ENCODE measurements at places on chromosomes 11 and 22. TPM values are rescaled to one million over a fixed set of nuclear protein-coding genes. Genes with fewer than 3 reads are reported as not detected.

DNA sequence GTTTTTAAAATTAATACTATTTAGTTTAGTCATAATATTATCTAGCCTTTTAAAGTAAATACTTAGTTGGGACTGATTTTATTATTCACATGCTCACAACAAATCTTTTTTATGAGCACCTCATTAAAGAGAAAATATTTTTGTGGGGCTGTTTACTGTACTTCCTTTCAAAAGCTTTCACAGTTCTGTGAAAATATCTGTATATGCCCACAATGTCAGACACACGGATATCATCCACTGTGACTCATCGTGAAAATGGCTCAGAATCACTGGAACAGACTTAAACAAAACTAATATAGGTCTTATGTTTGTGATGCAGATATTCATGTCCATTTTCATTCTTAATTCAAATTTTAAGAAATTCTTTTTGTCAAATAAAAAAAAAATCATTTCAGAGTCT lies 305.2 kb downstream of the RAB38 start:
- no peak for DNase-seq

- DNase-seq = no peak
These were observed 8.3 kb downstream of the GRK3 start for GRCh38 chr22:25572708-25573171.

The OR51B2 gene
- not detected for polyA plus RNA-seq

GRCh38 chr22:38565441-38565840 lies 4.5 kb downstream of the DMC1 start:
- no peak for DNase-seq

GRCh38 chr11:33588056-33588455 lies 112.6 kb downstream of the C11orf91 start:
- DNase-seq = no peak

GRCh38 chr22:21949569-21949918 lies 3.1 kb downstream of the PPM1F start:
- DNase-seq = no peak

The ARHGAP8 gene
- not detected for polyA plus RNA-seq

The F2 gene
- polyA plus RNA-seq = not detected

DNA sequence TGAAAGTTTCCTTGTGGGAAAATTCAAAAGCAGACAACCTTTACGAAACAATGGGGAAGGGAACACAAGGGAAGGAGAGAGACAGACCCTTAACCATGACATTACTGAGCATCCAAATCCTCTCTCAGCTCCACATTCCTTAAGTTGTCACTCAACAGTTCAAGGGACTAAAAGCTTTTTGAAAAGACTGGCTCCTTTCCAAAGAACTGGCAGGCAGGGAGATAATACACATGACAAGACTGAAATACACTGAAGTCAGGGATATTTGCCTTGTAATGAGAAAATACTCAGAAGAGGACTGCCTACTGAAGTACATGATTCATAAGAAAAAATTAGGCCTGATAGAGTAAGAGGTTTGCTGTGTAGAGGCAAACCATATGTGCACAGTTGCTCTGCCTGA lies 69.1 kb downstream of the SMCO4 start:
- DNase-seq = no peak

The MMP1 gene
- polyA plus RNA-seq = 0.10 TPM

DNA sequence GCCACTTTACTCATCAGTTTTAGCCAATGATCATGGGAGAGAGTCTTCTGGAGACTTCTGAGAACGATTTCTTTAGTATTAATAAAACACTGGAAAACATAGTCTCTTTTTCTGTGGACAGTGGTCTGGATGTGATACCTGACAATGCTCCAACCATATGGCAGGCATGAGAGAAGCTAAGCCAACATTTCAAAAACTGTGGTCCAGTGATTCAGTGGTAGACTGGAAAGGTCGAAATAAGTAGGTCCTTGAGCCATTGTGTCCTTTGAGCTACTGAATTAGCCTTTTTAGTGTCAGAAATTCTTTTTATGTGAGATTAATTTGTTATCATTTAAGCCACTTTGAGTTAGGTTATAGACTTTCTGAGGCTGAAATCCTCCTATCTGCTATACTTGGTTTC lies 197.7 kb upstream of the CTSC start:
- DNase-seq = no peak

The TRIM6 gene
- 6.3 TPM for polyA plus RNA-seq

The OVOL1 gene
- polyA plus RNA-seq = 0.28 TPM

Data from aorta (tissue), 5 donors.